Stimulated activated CD4-positive, alpha-beta T cell treated with anti-CD3 and anti-CD28 coated beads, Interleukin-1b, Interleukin-23, amount 100 ng/mL, for 1 hour (primary cell): ENCODE measurements at places on chromosomes 4 and X.

DNA sequence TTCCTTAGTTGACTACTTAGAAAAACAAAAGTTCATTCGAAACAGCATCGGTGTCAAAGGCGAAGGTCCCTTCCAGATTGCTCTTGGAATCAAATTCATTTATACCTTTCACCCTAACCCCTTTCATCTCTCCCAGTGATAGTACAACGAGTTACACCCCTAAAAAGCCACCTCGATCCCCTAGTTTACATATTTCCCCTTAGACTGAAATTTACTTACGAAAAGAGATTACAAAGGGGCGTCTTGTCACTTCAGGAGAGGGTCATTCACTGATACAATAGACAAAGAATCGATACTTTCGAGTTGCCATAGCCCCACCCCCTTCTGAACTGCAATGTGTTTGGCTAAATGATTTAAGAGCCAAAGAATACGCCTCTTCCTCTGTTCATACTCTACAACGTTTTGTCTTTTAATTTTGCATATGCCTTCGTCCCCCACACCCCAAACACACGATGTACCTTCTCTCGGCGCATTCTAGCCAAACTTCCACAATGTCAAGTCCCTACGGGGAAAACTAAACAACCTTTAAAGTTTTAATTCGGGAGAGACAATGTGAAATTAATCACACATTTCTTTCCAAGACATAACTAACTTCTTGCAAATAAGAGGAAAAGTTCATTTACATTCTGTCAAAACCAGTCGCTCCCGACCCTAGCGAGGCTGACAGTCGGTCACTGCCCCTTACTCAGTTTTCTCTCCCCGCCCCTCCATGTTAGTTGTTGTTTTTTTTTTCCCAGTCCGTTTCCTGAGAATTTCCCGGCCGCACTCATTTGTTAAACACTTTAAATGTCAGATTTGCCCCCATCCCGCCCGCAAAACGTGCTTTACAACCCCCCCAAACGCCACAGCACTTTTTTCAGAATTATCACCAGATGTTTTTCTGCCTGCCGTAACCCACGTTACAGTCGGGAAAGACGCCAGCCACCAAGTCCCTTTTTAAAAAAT lies 88.6 kb downstream of the HPRT1 start:
- DNase-seq = no peak

GRCh38 chr4:168844353-168845049 lies 165.6 kb downstream of the CBR4 start:
- DNase-seq = no peak

- no peak for DNase-seq
Observed at GRCh38 chr4:53196882-53197771, 168.7 kb downstream of the SCFD2 start.

GRCh38 chrX:53235566-53235965 lies 10.6 kb upstream of the KDM5C start:
- DNase-seq = no peak

DNA sequence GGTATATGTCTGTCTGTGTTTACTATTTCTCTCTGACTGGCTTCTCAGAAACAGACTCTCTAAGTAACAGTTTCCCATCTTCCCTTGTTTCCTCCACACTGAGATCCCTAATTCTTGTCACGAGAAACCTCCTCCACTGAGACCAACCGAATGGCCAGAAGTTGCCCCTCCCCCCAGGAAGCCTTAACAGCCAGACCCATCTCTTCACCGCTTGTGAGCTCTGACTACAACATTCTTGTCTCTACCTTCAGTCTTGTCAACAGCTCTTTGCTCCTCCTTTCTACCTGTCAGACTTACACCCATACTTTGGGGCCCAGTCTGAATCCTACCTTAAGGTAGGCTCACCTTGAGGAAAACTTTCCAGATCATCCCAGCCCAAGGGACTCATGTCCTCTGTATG lies 90.8 kb downstream of the NHSL2 start:
- DNase-seq = no peak

- DNase-seq = no peak
Observed at GRCh38 chrX:120357186-120357585, 4.7 kb upstream of the ATP1B4 start.

GRCh38 chrX:20740443-20740842 lies 473.7 kb upstream of the RPS6KA3 start:
- DNase-seq = no peak

DNA sequence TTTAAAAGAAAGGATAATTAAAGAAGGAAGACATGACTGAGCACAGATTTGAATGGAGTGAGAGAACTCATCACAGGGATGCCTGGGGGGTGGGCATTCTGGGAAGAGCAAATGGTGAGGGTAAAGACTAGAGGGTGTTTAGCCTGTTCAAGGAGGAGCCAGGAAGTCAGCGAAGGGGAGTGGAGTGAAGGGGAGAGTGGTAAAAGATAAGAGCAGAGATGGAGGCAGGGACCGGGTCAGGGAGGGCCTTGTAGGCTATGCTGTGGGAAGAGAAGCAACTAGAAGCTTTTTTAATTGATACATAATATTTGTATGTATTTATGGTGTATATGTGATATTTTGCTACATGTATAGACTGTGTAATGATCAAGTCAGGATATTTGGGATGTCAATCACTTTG lies 2.2 kb upstream of the VGLL1 start:
- DNase-seq = no peak

- no peak for DNase-seq
Observed at GRCh38 chrX:10656214-10656613, 35.8 kb upstream of the MID1 start.

DNA sequence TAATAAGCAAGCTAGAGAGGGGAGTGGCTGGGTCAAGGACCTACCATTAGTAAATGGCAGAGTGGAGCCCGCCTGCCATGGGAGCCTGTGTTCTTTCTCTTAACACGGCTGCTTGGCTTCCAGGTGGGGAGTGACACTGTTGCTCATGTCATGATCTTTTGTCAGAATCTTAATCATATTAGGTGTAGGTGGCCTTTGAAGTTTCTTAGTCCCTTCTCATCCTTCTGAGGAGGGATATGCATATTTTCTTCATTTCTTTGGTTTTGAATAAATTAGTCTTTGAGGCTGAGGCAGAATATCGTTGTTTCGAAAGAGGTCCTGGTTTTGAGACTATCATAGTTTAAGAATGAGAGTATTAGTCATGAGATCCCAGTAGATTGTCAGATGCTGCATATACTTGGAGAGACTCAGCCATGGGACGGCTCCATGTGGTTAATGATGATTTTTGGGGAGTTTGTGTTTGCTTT lies 28.9 kb downstream of the SNX25 start:
- DNase-seq = no peak

DNA sequence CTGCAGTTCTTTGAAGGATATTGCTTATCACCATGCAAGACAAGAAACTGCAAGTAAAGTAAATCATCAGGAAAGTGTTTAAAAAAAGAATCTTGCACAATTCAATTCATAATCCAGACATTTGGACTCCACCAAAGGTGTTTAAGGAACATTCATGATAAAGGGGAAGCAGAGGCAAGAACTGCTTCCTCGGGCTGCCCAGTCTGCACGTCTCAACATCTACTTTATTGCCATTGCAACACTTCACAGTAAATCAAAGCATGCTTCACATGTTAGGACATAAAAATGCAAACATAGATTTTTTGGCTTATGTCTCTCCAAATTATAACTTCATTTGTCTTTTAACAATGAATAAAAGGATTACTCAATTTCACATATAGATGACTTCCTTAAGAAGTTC lies 42.5 kb downstream of the MID1 start:
- DNase-seq = no peak

- no peak for DNase-seq
Observed at GRCh38 chr4:37389366-37389765, 144.8 kb downstream of the NWD2 start.

- DNase-seq = no peak
Observed at GRCh38 chrX:29348288-29348687, 761.0 kb downstream of the IL1RAPL1 start.

DNA sequence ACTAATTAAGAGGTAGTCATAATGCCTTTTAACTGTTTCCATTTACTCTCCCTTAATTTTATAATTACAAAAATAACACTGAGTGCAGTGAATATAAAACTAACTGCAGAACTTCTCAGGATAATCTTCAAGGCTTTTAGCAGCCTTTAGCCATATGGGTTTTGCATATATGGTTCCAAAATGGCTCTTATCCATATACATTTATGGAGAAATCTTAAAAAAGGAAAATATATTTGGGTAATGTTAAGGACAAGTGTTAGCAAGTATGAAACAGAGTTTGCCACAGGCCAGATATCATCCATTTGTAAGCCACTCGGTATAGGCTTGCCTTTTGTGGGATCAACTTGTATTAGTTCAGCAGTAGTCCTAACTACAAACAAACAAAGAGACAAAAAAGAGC lies 423.4 kb downstream of the PDHA2 start:
- no peak for DNase-seq

DNA sequence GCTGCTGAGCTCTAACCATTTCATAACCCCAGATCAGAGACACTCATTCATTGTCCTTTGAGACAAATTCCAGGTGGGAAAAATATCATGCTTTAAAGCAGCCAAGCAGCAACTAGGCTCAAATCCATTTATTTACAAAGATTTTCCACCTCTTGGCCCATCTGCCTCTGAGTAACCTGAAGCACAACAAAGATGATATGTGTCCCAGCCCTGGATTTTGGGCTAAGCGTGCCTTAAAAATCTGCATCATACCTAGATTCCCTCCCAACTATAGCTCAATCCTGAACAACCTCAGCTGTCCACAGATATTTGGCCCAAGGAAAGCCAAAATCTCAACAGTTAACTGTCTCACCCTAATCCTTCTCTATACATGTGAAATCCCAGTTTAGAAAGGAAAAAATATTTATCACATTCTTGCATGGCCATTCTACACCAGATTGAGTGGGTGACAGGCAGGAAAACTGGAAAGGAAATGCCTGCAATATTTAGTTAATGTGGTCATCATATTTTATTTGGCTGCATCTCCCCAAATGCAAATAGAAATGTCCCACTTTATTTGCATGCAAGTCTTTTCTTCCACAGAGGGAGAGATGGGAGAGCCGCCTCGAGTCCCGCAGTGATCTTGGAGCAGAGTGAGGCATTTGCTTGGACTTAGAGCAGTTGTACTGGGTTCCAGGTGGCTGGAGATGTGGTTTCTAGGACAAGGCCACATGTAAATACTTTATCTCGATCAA lies 146.4 kb upstream of the EOLA2 start:
- DNase-seq = no peak

DNA sequence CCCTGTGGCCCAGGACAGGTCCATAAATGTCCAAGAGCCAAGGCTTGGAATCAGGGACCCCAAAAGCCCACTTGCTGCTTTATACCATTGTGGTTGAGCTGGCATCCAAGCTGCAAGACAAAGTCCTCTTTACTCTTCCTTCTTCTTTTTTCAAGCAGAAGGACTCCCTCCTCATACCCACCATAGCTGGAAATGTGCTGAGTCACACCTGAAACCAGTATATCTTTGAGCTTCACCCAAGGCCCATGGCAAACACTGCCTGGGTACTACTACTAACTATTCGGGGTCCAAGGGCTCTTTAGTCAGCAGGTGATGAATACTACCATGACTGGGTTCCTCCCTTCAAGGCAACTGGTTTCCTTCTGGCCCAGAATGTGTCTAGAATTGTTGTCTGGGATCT lies 37.3 kb upstream of the NMU start:
- no peak for DNase-seq

GRCh38 chr4:187687697-187688096 lies 307.9 kb upstream of the ZFP42 start:
- DNase-seq = no peak

GRCh38 chr4:10032625-10033024 lies 11.3 kb upstream of the SLC2A9 start:
- no peak for DNase-seq

DNA sequence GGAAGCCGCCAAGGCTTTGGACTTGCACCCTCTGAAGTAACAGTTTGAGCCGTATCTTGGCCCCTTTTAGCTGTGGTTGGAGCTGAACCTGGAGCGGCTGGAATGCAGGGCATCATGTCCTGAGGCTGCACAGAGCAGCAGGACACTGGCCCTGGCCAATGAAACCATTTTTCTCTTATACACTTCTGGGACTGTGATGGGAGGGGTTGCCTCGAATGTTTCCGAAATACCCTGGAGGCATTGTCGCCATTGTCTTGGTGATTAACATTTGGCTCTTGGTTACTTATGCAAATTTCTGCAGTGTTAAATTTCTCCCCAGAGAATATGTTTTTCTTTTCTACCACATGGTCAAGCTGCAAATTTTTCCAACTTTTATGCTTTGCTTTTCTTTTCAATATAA lies 137.2 kb downstream of the MAGEC1 start:
- DNase-seq = no peak

- DNase-seq = no peak
Observed at GRCh38 chrX:135528756-135529155, 8.3 kb downstream of the INTS6L start.

- DNase-seq = no peak
Observed at GRCh38 chr4:148954011-148954749, 512.0 kb upstream of the NR3C2 start.

- DNase-seq = no peak
Observed at GRCh38 chr4:78704981-78705683, 71.0 kb upstream of the BMP2K start.

- no peak for DNase-seq
Observed at GRCh38 chr4:7772711-7773385, 166.8 kb downstream of the AFAP1 start.

GRCh38 chr4:26263165-26263564 lies 57.6 kb upstream of the RBPJ start:
- DNase-seq = no peak

DNA sequence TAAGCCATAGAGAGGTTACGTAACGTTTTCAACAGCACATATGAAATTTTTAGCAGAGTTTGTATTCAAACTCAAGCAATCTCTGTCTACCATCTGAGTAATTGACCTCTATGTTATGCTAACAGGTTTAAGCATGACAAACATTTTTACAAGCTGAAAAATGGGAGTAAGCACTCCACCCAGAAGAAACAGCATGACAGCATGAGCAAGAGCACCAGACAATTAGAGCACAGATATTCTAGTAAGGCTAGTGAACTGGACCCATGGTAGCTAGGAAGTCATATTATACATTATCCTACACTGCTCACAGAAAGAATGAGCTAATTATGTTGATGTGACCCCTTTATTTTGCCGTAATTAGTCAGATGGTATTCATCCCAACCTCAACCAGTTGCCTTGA lies 200.5 kb downstream of the PABPC4L start:
- DNase-seq = no peak

DNA sequence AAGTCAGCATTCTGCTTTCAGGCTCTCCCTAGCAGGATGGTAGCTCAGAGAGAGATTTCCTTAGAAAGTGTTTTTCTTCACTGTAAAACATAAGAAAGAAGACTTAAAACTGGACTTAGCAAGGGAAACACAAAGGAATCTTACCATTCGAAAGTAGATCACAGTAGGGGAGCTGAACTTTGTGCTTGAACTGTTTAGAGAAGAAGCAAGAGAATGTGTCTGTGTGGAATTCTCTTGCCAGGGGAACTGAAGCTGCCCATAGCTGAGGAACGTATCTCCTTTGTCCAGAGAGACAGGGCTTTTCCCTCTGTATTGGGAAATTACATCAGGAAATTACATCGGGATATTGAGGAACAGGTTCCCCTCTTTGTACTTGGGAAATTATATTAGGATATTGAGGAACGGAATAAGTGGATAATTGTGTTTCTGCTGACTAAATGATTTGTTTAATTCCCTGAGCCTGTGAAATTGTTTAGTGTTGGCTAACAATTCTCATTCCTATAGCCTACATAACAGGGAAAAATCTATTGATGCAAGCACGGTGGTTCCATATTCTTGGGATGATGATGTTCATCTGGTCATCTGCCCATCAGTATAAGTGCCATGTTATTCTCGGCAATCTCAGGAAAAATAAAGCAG lies 21.2 kb downstream of the SRD5A3 start:
- no peak for DNase-seq

- no peak for DNase-seq
Observed at GRCh38 chr4:156476359-156476758, 495.2 kb downstream of the PDGFC start.

GRCh38 chrX:143121477-143121876 lies 95.7 kb downstream of the SPANXN4 start:
- no peak for DNase-seq
